ENCODE measurements at places on chromosomes 2 and 18.
A peak's percentile ranks its signal among the peaks of the same experiment; 100 is the strongest.

DNA sequence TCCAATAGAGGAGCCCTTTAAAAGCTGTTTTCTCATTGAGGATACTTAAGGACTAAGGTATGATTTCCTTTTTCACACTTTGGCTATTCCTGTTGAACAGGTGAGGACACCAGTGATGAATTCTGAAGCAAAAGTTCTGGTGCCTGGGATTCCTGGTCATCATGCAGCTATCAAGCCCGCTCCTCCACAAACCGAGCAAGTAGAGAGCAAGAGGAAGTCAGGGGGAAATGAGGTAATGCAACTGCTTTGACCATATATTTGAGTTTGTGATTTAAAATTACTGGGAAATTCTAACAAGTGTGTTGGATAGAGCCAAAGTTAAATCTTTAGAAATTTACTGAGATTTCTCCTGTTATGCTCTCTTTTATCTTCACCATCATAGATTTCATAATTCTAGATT lies 33.0 kb downstream of the WDR43 start:
- no peak for DNase-seq

DNA sequence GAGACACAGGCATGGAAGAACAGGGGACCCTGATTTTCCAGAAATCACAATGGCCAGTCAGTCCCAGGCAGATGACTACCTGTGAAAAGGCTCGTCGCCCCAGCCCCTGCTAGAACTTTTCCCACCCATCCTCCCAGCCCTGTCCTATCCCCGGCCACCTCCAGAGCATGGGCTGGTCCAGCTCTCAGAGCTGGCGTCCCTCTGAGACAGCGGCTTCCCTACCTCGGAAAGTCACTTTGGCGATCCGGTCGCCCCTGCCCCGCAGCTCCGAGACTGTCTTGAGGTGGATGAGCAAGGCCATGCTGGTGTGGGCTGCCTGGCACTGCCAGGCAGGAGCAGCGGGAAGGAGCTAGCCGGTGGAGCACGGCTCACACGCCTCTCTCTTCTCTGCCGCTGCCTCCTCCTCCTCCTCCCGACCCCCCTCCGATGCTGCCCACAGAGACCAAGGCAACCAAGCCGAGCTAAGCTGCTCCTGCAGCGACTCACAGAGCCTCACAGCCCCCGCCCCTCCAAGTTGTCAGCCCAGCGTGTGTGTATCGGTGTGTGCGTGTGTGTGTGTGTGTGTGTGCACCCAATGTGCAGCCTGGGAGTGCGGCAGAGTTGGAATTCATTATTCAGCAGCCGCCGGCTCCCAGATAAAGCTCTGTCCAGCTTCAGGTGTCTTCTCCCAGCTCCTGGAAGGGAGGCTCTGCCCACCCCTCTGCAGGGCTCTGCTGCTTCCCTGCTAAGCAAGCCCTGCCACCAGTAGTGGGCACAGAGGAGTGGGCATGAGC lies 80.5 kb upstream of the OTOF start:
- DNase-seq, result peak; percentile 22

DNA sequence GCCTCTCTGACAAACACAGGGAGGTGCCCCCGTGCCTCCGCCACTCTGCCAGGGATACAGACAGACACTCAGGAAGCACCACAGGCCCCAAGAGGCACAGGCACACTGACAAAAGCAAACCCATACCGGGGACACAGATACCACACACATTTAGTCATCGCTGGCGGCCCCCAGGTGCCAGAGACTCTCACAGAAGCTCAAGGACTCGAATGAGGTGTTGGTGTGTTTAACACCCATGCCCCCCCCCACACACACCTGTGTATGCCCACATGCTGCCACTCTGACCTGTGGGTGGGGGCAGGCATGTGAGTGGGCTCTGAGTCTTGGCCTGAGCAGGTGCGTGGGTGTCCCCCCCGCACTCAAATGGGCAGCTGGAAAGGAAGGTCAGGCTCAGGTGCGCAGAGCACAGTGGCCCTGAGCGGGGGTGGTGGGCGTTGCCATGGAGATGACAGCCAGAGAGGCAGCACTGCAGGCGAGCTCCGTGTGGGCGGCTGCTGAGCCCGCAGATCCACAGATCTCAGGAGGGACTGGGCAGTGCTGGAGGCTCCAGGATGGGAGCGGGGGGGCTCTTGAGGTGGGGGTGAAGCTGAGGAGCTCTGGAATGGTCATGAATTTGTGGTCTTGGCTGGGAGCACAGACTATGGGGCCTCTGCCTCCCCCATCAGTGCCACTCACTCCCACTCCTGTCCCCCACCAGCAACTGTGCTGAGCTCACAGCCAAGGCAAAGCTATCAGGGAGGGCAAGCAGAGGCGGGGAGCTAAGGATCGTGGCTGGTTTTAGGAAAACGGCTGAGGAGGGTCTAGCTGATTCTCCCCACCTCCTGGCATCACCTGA lies 73.9 kb upstream of the TAF1B start:
- no peak for DNase-seq

- peak; percentile 69 for DNase-seq
Measured at GRCh38 chr2:45889053-45889452, 237.6 kb downstream of the PRKCE start.

DNA sequence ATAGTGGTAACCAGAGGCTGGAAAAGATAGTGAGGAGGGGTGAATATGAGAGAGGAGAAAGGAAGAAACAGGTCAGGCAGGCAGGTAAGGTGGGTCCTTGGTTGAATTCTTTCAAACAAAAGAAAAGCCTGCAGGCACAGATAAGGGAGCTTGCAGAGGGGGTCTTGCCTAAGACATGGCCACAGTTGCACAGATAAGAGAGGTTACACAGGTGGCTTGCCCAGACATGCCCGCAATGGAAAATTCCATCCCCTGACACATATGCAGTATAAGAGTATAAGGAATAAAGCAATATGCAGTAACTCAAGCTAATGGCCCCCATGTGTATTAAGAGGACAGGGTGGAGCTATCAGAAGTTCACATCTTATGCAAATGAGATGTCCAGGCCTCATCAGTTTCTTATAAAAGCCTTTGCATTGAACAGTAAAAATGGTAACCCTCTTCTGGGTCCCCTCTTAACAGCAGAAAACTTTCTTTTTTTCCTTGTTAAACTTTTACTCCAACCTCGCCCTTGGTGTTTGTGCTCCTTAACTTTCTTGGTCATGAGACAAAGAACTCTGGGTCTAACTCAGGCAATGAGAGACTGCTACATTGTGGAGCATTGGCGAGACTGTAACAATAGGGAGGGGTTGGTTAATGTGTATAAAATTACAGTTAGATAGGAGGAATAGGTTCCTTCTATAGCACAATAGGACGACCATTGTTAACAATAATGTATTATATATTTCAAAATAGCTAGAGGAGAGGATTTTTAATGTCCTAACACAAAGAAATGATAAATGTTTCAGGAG lies 764.6 kb downstream of the TSN start:
- DNase-seq, result no peak

DNA sequence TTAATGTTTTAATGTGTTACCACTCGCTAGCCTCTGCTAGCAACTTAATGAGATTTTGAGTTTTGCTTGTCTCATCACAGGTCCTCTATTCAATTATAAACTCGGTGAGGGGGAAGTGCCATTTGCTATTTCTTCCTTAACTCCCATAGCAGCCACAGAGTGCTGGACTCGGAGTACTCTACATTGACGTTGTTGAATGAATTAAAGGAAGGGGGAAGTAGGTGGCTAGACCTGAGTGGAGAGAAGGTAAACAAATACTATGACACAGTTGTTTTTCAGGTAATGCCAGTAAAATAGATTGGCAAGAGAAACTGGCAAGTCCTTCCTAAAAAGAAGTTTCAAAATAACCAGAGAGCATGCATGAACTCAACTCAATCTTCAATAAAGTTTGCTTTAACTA lies 339.3 kb downstream of the HRH4 start:
- DNase-seq, result no peak

DNA sequence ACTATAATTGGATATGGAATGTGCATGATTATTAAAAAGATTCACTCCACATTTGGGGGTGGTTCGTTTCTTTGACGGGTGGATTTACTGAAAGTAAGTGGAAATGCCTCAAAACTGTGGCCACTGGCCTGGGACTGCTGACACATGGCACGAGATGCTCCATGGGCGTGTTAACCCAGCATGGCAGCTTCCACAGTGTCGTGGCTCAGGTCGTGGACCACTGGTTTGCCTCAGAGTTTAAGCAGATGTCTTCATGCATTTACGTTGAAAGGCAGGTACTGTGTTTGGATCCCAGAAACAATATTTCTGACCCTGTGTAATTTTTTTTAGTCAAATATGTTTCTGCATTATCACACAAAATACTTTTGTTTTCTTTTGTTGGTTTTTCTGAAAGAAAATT lies 242.0 kb downstream of the GBX2 start:
- DNase-seq, result no peak

- no peak for DNase-seq
Measured at GRCh38 chr2:173043897-173044519, 31.6 kb upstream of the MAP3K20 start.

- no peak for DNase-seq
Measured at GRCh38 chr2:231415029-231415428, 19.5 kb downstream of the B3GNT7 start.

DNA sequence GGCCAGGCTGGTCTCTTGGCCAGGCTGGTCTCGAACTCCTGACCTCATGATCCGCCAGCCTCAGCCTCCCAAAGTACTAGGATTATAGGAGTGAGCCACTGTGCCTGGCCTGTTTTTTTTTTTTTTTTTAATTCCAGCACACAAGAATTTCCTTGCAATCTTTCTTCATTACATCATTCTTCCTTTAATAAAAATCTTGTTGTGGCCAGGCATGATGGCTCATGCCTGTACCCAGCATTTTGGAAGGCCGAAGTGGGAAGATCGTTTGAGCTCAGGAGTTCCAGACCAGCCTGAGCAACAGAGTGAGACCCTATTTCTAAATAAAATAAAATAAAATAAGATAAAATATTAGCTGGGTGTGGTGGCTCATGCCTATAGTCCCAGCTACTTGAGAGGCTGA lies 21.4 kb upstream of the PLEKHM3 start:
- DNase-seq, result no peak

DNA sequence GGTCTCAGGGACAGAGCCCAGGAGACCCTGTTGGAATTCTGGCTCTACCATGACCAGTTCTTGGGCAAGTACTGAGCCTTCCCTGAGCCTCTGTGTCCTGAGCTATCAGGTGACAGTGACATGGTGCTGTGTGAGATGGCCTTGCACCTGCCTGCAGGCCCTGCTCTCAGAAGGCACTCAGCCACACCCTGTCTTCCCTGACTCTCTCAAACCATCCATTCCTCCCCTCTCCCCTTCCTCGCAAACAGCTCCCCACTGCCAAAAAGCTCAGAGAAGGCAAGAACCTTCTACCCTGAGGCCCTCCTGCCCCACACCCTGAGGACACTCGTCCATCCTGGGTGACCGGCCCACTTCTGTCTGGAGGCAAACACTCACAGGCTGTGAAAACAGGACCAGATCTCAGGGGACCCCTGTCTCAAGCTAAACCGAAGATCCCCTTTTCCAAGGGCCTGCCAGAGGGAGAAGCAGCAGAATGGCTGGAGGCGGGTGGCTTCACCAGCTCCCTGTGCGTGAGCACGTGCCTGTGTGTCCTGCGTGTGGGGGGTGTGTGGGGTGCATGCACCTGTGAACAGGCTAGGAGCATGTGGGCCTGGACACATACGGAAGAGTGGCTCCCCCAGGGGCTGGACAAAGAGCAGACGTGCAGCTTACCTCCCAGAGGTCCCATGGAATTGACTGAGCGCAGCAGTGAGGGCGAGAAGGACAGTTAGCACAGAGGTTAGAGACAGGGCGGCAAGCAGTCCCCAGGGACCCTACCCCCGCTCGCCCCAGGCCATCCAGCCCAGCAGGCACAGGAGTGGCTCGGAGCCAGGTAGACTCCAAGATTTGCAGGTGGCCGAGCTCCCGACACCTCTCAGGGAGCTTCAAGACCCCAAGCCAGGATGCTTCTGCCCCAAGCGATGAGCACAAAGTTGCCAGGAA lies 53.9 kb downstream of the BIN1 start:
- peak; percentile 27 for DNase-seq

- no peak for DNase-seq
Measured at GRCh38 chr18:6874315-6874714, 144.8 kb downstream of the ARHGAP28 start.

DNA sequence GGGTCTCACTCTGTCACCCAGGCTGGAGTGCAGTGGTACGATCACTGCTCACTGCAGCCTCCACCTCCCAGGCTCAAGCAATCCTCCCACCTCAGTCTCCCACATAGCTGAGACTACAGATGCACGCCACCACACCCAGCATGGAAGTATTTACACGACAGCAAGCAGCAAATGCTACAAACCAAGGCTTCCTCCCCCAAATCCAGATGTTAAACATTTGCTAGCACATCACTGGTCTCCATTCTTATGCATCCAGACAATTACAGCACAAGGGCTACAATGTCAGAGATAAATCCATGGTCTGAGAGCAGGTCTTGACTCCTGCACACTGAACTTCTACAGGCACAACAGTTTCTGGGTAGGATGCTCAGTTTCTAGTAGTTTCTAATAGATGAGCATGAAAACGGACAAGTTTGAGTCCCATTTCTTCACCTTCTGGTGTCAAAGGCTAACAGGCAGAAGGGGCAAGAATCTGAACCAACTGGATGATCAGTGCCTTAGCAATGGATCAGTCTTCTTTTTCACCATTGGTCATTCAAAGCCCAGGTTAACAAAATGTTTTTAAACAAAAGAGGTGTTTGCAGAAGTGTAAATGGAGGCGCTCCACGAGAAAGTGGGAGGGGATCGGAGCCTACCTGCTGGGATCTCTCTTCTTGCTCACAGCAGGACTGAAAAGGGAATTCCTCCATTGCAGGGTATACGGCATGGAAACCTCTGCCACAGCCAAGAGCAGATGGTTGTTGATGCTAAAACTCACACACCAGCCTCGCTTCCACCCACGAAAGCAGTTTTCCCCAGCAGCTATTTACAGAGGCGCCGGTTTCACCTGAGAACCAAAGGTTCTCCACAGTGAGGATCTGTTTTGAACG lies 135.0 kb upstream of the ARL4C start:
- no peak for DNase-seq

DNA sequence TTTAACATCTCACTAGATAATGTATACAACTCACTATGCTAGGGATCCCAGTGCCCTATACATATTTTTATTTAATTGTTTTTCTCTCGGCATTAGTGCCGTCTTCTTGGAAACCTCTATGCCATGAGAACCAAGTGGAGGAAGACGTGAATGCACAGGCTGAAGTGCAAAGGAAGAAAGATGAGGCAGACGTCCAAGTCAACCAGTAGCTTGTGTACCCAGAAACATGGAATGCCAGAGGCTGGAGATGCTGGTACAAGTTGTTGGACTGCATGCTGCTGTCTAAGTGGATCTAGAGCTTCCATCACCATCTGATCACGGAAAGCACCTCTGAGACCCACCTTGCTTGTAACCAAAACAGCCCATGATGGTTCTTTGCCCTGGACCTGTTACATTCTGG lies 12.5 kb upstream of the GEMIN6 start:
- no peak for DNase-seq

GRCh38 chr2:156083763-156084493 lies 248.6 kb downstream of the NR4A2 start:
- peak; percentile 19 for DNase-seq

- no peak for DNase-seq
Measured at GRCh38 chr2:236960531-236960930, 125.2 kb upstream of the COPS8 start.

DNA sequence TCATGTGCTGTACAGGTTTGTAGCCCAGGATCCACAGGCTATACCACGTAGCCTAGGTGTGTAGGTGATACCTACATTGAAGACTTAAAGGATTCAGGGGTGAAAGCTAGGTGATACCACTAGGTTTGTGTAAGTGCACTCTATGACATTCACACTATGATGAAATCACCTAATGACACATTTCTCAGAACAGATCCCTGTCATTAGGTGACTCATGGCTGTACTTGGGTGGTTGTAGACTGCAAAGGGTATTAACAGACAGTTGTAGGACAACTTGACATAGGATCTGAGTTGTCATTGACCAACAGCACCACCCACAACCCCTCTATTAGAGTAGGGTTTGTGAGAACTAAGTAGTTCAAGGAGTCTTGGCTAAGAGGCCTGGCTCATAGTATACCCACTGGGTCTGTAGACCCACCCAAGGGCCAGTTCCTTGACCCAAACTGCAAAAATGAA lies 27.7 kb upstream of the SMCHD1 start:
- DNase-seq, result no peak
